ENCODE measurements at places on chromosomes 12 and 14.

GRCh38 chr14:89921346-89921745 is 33.2 kb downstream of the EFCAB11 start:
- no peak for DNase-seq

DNA sequence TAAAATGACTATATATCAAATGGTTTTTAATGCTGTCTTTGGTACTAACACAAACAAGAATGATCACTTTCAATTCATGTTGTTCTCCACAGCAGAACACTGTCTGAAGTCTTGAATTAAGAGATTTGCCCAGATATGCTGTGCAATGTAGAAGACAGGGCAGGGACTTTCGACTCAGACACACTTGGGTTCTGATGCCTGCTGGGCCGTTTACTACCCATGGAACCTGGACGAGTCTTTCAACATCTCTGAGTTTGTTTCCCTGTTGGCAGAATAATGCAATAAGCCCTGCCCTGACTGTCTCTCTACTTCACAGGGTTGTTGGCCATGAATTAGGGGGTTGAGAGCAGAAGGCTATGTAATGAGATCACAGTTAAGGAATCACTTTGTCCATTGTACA is 162.6 kb upstream of the TMPO start:
- DNase-seq, result no peak

- no peak for DNase-seq
Measured at GRCh38 chr12:86230516-86231146, 25.6 kb downstream of the MGAT4C start.

DNA sequence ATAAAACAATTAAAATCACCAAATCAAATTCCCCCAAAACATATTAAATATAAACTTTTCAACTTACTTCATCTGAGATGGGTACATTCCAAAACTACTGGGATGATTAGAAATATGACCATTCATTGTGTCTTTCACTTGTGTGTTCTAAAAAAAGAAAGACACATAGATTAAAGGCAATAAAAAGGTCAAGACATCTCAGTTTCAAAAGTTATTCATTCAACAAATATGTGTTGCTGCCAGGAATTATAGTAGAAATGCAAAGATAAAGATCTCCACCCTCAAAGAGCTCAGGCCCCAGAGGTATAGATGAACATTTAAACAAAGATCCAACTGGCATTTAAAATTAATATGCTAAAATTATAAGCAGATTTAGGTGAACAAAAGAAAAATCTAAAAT is 106.4 kb downstream of the EPS8 start:
- DNase-seq, result no peak

GRCh38 chr12:67705394-67706370 is 57.1 kb downstream of the DYRK2 start:
- no peak for DNase-seq

DNA sequence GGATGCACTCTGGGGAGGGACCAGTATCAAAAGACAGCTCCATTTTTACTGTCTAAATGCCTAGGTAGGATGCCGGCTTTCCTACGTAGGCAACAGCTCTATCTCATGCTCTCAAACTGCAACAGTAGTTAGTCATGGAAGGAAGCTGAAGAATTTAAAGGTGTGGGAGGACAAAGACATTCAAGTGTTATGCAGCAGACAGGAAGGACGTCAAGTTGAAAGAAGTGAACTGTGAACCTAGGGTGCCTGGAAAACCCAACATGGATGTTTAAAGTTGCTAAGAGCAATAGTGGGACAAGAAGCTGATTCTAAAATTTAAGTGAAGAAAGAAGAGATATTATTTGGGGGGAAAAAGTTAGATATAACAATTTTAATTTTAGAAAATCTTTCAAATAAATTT is 5.9 kb downstream of the SEC23A start:
- no peak for DNase-seq

- DNase-seq, result no peak
Measured at GRCh38 chr14:63486738-63487137, 56.4 kb downstream of the PPP2R5E start.

GRCh38 chr12:27802511-27802910 is 22.5 kb upstream of the MANSC4 start:
- DNase-seq, result no peak

GRCh38 chr14:78524196-78524595 is 354.0 kb downstream of the NRXN3 start:
- no peak for DNase-seq

- DNase-seq, result no peak
Measured at GRCh38 chr12:90939382-90939781, 15.6 kb downstream of the CCER1 start.

- DNase-seq, result no peak
Measured at GRCh38 chr14:86464341-86464740, 934.4 kb downstream of the FLRT2 start.

DNA sequence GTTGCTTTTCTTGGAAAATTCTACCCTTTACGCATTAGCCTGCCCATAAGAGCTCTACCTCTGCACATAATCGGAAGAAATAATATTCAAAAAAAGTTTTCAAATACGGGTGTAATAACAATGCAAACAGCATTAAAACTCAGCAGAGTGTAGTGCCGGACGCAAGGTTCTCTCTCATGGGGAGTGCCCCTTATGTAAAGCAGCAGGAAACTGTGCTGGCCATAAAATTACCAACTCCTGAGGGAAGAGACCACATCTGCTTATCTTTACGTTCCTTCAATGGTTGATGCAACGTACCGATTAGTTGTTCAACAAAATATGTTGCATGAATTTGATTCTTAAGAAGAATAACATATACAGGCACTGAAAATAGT is 118.7 kb upstream of the TMCC3 start:
- DNase-seq, result no peak

All from T-cell (primary cell).